ENCODE measurements at places on chromosomes 2 and 18. TPM values are rescaled to one million over a fixed set of nuclear protein-coding genes. Genes with fewer than 3 reads are reported as not detected.

Gene TOGARAM2
- total RNA-seq, result 1.1 TPM

Gene MAL
- total RNA-seq, result not detected

Gene ANKRD30BL
- not detected for total RNA-seq

Gene TXNDC9
- total RNA-seq, result 46.5 TPM

Gene ACMSD
- not detected for total RNA-seq

Gene CIDEA
- 132 TPM for total RNA-seq

Gene FASTKD2
- 29.3 TPM for total RNA-seq

All from omental fat pad (tissue), 4 donors.